ENCODE measurements at places on chromosomes 12 and 14. TPM values are rescaled to one million over a fixed set of nuclear protein-coding genes. Genes with fewer than 3 reads are reported as not detected.

The NDRG2 gene
- 7.2 TPM for total RNA-seq

The ASIC1 gene
- under 0.01 TPM for total RNA-seq

The KCNC2 gene
- not detected for total RNA-seq

The CFL2 gene
- 61.5 TPM for total RNA-seq

The MAP3K9 gene
- 0.17 TPM for total RNA-seq

The KRT6C gene
- not detected for total RNA-seq

The RIC8B gene
- total RNA-seq, result 9.8 TPM

The ETFRF1 gene
- total RNA-seq, result 18.4 TPM

The HOXC11 gene
- total RNA-seq, result 0.11 TPM

The ACTN1 gene
- total RNA-seq, result 164 TPM

The HCAR1 gene
- total RNA-seq, result under 0.01 TPM

The CPSF2 gene
- total RNA-seq, result 21.9 TPM

The ESYT1 gene
- 275 TPM for total RNA-seq

The CCDC197 gene
- total RNA-seq, result not detected

The ZBTB25 gene
- 3.3 TPM for total RNA-seq

The SPX gene
- total RNA-seq, result 0.22 TPM

The RFLNA gene
- total RNA-seq, result under 0.01 TPM

The BDKRB1 gene
- not detected for total RNA-seq

The ERH gene
- total RNA-seq, result 319 TPM

The STON2 gene
- 327 TPM for total RNA-seq

The INHBC gene
- total RNA-seq, result not detected

The JPH4 gene
- not detected for total RNA-seq

The B4GALNT3 gene
- total RNA-seq, result not detected

The AQP6 gene
- total RNA-seq, result not detected

The LLPH gene
- 3.1 TPM for total RNA-seq

The NCAPD2 gene
- 16.9 TPM for total RNA-seq

The CSRNP2 gene
- 14.4 TPM for total RNA-seq

Data from dermis lymphatic vessel endothelial cell (primary cell).